Lower leg skin (tissue), 4 donors: ENCODE measurements at places on chromosomes 4 and X. TPM values are rescaled to one million over a fixed set of nuclear protein-coding genes. Genes with fewer than 3 reads are reported as not detected.

Gene ADGRL3
- 21.2 TPM for total RNA-seq

Gene PLK4
- total RNA-seq = 5.5 TPM

Gene AIMP1
- total RNA-seq = 20.9 TPM

Gene FRG1
- 40.9 TPM for total RNA-seq

Gene OCRL
- total RNA-seq = 14.0 TPM

Gene LEF1
- 11.6 TPM for total RNA-seq

Gene FHDC1
- total RNA-seq = 31.6 TPM

Gene DRD5
- not detected for total RNA-seq

Gene CXCL11
- total RNA-seq = not detected

Gene PLRG1
- total RNA-seq = 33.1 TPM

Gene HSPA4L
- total RNA-seq = 15.8 TPM

Gene VCX3A
- total RNA-seq = not detected

Gene PPARGC1A
- 19.9 TPM for total RNA-seq

Gene SPIN3
- total RNA-seq = 5.5 TPM

Gene FDCSP
- total RNA-seq = not detected

Gene MAP7D2
- total RNA-seq = 0.15 TPM

Gene DMP1
- total RNA-seq = not detected

Gene CPLX1
- 0.13 TPM for total RNA-seq

Gene TENM3
- total RNA-seq = 3.5 TPM

Gene FAM184B
- 0.13 TPM for total RNA-seq

Gene TLR3
- total RNA-seq = 3.8 TPM

Gene ADH1C
- total RNA-seq = 0.68 TPM

Gene MAOA
- 160 TPM for total RNA-seq

Gene DCAF8L2
- not detected for total RNA-seq

Gene NDST3
- not detected for total RNA-seq
